Naive thymus-derived CD8-positive, alpha-beta T cell (primary cell): ENCODE measurements at places on chromosomes 12 and 14.

DNA sequence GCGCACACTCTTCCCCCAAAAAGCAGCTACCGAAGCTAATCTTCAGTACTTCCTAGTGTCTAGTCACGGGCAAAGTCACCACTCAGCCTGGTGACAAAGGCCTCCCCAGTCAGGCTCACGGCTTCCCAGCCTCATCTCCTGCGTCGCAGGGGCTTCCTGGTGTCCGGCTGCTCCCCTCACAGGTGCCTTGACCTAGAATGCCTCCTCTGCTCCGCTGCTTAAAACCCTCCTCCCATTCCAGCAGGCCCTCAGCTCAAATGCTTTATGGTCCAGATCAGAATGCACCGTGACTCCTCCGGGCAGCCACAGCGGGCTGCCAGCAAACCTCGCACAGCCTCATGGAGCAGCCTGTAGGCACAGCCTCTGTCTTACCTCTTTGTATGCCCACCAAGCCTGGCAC lies 53.1 kb downstream of the PRIMA1 start:
- H3K4me1 ChIP-seq, result no peaks in the 10 kb centered on the region
- H3K36me3 ChIP-seq, result no peaks in the 10 kb centered on the region
- H3K27me3 ChIP-seq, result peaks cover 4% of the 10 kb centered on the region
- no peak overlapping the region for H3K4me3 ChIP-seq

DNA sequence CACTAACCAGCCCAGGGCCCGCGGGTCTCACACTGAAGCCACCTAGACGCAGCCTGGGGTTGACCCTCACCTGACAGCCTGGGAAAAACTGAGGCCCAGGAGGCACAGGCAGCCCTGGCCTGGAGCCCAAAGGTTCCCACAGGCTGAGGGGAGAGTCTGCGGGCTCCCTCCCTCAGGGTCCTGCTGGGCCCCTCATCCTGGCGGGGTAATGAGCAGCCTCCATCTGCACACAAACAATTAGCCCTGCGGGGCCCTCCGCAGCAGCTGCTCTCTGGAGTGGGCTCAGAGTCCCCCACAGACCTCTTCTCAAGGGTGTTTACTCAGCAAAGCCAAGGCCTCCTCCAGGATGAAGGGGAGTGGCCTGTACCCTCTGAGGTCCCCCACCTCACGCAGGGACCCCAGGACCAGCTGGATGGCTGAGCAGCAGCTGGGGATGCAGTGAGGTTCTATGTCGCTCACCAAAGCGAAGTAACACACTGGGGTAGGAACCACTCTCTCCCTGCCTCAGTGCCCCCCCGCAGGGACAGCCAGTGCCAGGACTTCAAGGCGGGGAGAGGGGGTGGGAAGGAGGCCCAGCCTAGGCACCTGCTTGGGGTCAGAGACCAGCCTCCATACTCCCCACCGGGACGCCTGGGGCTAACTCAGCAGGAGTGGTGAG lies 7.3 kb downstream of the AKT1 start:
- no peaks in the 10 kb centered on the region for H3K36me3 ChIP-seq
- H3K4me1 ChIP-seq, result peaks cover 44% of the 10 kb centered on the region
- H3K27ac ChIP-seq, result peak overlapping the region; percentile 18
- H3K27me3 ChIP-seq, result no peaks in the 10 kb centered on the region
- peak overlapping the region; percentile 49 for H3K4me3 ChIP-seq
- DNase-seq, result no peak

DNA sequence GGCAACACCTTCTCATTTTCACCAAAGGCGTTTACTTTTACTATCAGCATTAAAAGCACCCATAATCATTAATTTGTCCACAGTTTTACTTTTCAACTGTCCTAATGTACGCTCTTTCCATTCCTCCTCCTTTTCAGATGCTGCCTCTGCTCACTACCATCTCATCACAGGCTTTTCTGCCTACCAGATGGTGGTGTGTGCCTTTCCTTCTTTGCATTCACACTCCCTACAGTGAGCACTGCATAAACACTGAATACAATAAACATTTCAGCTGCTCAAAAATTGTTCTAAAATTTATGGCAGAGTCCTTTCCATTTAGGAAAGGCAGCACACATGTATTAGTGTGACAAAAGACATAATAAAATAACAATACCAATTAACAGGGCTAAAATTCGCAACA lies 435.7 kb downstream of the GXYLT1 start:
- peaks cover 6% of the 10 kb centered on the region for H3K27me3 ChIP-seq
- no peaks in the 10 kb centered on the region for H3K36me3 ChIP-seq
- DNase-seq, result no peak

GRCh38 chr12:28909291-28909690 lies 239.8 kb upstream of the FAR2 start:
- no peak overlapping the region for H3K27ac ChIP-seq
- no peaks in the 10 kb centered on the region for H3K4me1 ChIP-seq
- no peak for DNase-seq

- H3K36me3 ChIP-seq, result no peaks in the 10 kb centered on the region
- DNase-seq, result no peak
- H3K4me1 ChIP-seq, result peaks cover 5% of the 10 kb centered on the region
- peaks cover 9% of the 10 kb centered on the region for H3K27me3 ChIP-seq
Observed at GRCh38 chr12:93970900-93971688, 177.3 kb upstream of the PLXNC1 start.

GRCh38 chr14:24232645-24233537 lies at the start of gene GMPR2:
GMPR2 (plus strand) TSS chr14:24232929; CDS start chr14:24233254, 325 bp downstream.
- H3K27me3 ChIP-seq, result no peaks in the 10 kb centered on the region
- DNase-seq, result no peak
- H3K36me3 ChIP-seq, result peaks cover 10% of the 10 kb centered on the region
- peak within 1 kb of the TSS; percentile 99 for H3K4me3 ChIP-seq
- H3K27ac ChIP-seq, result peak within 1 kb of the TSS; percentile 95

DNA sequence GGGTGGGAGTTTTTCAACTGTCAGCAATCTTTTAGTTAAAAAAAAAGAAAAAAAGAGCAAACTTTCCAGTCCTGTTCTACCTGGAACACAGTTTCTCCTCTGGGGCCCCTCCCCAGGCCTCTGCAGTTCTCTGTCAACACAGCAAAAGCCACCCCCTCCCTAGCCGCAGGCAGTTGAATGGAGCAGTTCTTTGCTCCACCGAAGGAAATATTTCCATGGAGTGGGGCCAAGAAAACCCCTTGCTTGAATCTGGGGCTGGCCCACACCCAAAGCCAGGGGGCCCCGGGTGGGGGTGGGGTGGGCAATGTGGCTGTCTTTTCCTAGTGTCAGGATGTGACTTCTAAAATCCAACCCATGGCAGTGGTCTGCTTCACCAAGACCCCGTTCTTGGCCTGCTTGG lies 5.0 kb upstream of the MEG3 start:
- DNase-seq, result no peak
- peaks cover 27% of the 10 kb centered on the region for H3K27me3 ChIP-seq
- no peak overlapping the region for H3K4me3 ChIP-seq
- H3K27ac ChIP-seq, result no peak overlapping the region
- peaks cover 12% of the 10 kb centered on the region for H3K4me1 ChIP-seq

- H3K27me3 ChIP-seq, result no peaks in the 10 kb centered on the region
- H3K4me1 ChIP-seq, result peaks cover 21% of the 10 kb centered on the region
- no peak overlapping the region for H3K4me3 ChIP-seq
- DNase-seq, result no peak
- H3K27ac ChIP-seq, result no peak overlapping the region
Observed at GRCh38 chr12:50533203-50533584, 28.4 kb downstream of the DIP2B start.

DNA sequence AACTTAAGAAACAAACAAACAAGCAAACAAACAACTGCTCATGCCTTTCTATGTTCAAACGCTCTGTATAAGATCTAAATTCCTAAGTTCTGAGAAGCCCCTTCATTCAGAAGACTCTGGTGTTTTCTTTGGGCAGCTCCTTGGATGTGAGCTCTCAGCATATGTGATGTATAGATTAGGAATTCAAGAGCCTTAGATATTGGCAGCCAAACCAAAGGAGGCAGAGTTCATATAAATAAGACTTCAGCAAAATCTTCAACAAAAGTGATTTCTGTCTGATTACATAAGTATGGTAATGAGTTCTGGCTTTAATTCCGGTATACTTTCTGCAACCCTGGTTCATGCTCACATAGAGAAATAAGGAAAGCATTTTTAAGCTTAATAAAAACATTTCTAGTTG lies 145.6 kb downstream of the DYRK2 start:
- peaks cover 3% of the 10 kb centered on the region for H3K4me1 ChIP-seq
- no peak overlapping the region for H3K4me3 ChIP-seq
- no peak overlapping the region for H3K27ac ChIP-seq
- H3K36me3 ChIP-seq, result peaks cover 5% of the 10 kb centered on the region
- no peak for DNase-seq

DNA sequence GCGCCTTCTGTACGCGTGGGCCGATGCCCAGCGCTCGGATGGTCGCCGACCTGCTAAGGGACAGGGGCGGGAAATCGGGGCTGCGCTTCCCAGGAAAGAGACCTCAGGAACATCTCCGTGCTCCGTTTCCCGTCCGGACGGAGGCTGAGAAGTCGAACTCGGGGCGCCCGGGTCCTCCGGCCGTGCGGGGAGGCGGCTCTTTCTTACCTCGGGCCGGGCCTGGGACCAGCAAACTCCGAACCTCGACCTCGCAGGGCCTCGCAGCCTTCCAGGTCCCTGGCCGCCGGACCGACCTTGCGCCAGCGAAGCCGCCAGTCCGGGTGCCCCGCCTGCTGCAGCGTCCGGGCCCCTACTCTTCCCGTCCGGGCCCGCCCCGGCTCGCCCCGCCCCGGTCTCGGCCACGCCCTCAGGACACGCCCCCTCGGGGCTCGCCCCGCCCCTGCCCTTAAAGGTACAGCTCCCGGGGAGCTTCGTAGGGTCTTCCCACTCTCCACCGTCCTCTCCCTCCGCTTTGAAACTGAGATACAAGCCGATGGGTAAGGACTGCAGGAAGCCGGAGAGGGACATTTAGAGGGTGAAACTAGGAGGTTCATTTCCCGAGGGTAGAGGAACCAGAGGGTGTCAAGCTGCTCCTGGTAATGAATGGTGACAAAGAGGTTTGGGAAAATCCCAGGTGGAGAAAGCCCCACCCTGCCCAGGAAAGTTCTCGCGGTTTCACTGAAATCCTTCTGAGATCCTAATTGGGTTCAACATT lies at the start of gene SLC8B1:
SLC8B1 (minus strand) TSS at position 324 of the 754 bp plus-strand sequence. CDS start 2,231 bp downstream, outside the sequence.
- peak within 1 kb of the TSS; percentile 97 for H3K27ac ChIP-seq
- H3K4me3 ChIP-seq, result peak within 1 kb of the TSS; percentile 99
- H3K4me1 ChIP-seq, result peaks cover 12% of the 10 kb centered on the region
- H3K36me3 ChIP-seq, result no peaks in the 10 kb centered on the region

GRCh38 chr12:64682572-64683277 lies 72.4 kb downstream of the RASSF3 start:
- no peaks in the 10 kb centered on the region for H3K27me3 ChIP-seq
- no peak for DNase-seq
- H3K4me1 ChIP-seq, result peaks cover 94% of the 10 kb centered on the region
- peak overlapping the region; percentile 81 for H3K4me3 ChIP-seq
- peak overlapping the region; percentile 99 for H3K27ac ChIP-seq

DNA sequence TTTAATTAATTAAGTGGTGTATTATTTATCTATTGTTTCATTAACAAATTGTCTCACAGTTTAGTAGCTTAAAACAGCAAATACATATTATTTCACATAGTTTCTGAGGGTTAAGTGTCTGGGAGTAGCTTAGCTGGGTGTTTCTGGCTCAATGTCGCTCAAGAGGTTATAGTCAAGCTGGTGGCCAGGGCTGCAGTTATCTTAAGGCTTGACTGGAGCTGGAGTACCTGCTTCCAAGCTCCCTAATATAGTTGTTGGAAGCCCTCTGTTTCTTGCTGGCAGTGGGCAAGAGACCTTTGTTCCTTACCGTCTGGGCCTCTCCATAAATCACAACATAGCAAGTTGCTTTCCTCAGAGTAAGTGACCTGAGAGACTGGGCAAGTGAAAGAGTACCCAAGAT lies 66.6 kb downstream of the RAD51B start:
- no peak for DNase-seq
- no peak overlapping the region for H3K27ac ChIP-seq
- no peaks in the 10 kb centered on the region for H3K27me3 ChIP-seq
- H3K4me3 ChIP-seq, result no peak overlapping the region

GRCh38 chr12:91988086-91988923 lies 157.3 kb downstream of the BTG1 start:
- no peak for DNase-seq
- no peak overlapping the region for H3K4me3 ChIP-seq
- H3K27ac ChIP-seq, result no peak overlapping the region
- H3K36me3 ChIP-seq, result no peaks in the 10 kb centered on the region

DNA sequence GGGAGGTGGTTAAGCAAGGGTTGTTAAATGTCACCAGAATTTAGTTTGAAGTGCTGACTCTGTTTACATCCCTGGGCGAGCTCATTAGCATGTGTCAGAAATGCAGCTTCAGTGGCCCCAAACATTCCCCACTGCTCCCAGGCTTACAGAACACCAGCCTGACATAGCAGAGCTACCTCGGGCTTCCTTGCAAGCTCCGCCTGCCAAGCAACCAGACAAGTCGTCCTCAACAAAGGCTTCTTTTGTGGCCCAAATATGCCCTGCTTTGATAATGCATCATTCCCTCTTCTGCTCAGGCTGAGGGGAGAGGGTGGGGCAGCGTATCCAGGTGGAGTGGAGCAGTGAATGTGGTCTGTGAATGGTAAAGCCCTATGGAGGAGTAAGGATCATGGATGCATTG lies 28.0 kb downstream of the ERH start:
- H3K4me3 ChIP-seq, result no peak overlapping the region
- H3K27me3 ChIP-seq, result no peaks in the 10 kb centered on the region
- DNase-seq, result no peak
- H3K27ac ChIP-seq, result no peak overlapping the region
- H3K4me1 ChIP-seq, result no peaks in the 10 kb centered on the region
- H3K36me3 ChIP-seq, result no peaks in the 10 kb centered on the region

DNA sequence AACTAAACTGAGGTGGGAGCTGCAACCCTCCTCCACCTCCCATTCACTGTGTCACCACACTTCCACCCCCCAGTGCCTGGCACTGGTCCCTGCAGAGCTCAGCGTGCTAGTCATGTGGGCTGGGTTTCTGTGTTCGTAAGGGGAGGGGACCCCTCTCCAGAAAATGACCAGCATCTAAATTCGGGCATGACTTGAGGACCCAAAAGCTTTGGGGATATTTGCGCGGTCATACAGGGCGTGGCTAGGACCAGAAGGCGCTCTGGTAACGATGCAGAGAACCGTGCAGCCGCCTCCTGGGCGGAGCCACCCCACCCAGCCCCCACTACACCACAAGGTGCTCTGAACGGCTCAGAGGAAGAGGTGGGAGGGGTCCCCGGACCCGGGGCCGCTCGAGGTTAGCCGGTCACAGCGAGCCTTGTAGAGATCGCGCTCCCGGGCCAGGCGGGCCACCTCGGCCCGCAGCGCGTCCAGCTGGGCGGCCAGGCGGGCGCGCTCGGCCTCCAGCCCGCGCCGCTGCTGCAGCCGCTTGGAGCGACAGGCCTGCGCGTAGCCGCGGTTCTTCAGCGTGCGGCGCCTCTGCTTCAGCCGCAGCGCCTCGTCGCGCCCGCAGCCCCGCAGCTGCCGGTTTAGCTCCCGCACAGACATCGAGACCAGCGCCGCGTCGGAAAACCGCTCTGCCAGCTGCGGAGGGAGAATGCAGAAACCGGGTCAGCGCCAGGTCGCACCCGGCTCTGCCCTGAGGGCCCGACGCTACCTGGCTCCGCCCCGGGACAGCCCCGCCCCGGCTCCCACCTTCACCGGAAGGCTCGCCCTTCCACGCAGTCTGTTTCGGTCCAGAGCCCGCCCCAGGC lies 9.8 kb downstream of the CPNE6 start:
- H3K4me3 ChIP-seq, result peak overlapping the region; percentile 84
- H3K4me1 ChIP-seq, result peaks cover 13% of the 10 kb centered on the region
- H3K27me3 ChIP-seq, result no peaks in the 10 kb centered on the region
